ENCODE measurements at places on chromosomes 11 and 22.

GRCh38 chr11:127247261-127247851, 246.8 kb upstream of the KIRREL3 start:
- H3K4me1 ChIP-seq: no peaks in the 10 kb centered on the region
- no peak overlapping the region for H3K4me3 ChIP-seq
- no peak overlapping the region for H3K27ac ChIP-seq
- DNase-seq: no peak
- H3K27me3 ChIP-seq: peaks cover 3% of the 10 kb centered on the region
- no peaks in the 10 kb centered on the region for H3K36me3 ChIP-seq

- H3K27ac ChIP-seq: peak overlapping the region; percentile 94
- DNase-seq: no peak
- peaks cover 13% of the 10 kb centered on the region for H3K36me3 ChIP-seq
- H3K27me3 ChIP-seq: no peaks in the 10 kb centered on the region
Observed at GRCh38 chr11:126310992-126311310, 7.1 kb downstream of the DCPS start.

DNA sequence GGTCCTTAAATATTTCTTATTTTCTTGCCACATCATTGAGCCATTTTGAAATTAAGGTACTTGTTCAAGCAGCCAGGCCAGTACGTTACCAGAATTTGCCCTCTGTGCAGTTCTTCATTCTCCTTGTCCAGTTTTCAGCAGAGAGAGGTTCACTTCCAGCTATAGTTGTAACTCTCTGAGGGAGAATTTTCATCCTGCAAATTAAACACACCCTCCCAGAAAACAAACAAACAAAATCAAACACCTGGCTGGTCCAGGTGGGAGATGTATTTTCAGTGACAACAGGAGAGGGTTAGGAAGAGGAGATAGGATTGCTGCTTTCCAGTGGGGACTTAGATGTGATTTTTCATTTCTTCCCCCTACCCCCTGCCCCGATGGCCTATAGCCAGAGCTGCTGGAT, 45.0 kb downstream of the LHFPL7 start:
- no peaks in the 10 kb centered on the region for H3K27me3 ChIP-seq
- peaks cover 22% of the 10 kb centered on the region for H3K36me3 ChIP-seq
- H3K27ac ChIP-seq: no peak overlapping the region
- no peaks in the 10 kb centered on the region for H3K4me1 ChIP-seq

DNA sequence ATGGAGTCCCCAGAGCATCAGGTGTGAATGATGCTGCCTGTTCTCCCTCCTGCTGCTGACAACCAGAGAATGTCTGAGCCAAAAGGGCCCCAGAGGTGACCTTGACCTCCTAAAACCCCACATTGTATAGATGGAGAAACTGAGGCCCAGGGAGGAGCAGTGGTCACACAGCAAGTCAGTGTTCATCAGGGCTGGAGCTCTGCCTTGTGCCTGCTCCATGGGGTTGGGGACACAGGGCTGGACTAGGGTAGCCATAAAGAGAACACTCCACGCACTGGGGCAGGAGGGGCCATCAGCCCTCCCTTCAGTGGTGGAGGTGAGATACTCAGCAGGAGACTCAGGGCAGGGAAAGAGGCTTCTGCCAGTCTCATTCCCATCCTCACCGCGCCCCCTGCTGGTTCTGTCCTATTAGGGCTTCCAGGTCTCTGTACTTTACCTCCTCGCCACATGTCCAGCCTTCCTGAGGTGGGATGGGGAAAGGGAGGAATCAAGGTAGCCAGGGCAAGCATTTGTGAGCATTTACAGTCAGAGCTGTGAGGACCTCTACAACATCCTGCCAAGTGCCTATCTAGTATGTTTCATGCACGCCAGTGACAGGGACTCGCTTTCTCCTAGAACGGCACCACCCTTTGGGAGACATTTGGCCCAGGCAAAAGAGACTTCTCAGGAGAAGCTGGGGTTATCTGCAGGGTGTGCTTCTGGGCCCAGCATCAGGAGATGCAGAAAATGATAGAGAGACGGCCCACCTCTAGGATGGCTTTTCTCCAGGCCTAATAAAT, 43.2 kb downstream of the NEU3 start:
- no peaks in the 10 kb centered on the region for H3K36me3 ChIP-seq
- no peak for DNase-seq
- no peak overlapping the region for H3K4me3 ChIP-seq
- H3K27me3 ChIP-seq: peaks cover 3% of the 10 kb centered on the region
- no peaks in the 10 kb centered on the region for H3K4me1 ChIP-seq

DNA sequence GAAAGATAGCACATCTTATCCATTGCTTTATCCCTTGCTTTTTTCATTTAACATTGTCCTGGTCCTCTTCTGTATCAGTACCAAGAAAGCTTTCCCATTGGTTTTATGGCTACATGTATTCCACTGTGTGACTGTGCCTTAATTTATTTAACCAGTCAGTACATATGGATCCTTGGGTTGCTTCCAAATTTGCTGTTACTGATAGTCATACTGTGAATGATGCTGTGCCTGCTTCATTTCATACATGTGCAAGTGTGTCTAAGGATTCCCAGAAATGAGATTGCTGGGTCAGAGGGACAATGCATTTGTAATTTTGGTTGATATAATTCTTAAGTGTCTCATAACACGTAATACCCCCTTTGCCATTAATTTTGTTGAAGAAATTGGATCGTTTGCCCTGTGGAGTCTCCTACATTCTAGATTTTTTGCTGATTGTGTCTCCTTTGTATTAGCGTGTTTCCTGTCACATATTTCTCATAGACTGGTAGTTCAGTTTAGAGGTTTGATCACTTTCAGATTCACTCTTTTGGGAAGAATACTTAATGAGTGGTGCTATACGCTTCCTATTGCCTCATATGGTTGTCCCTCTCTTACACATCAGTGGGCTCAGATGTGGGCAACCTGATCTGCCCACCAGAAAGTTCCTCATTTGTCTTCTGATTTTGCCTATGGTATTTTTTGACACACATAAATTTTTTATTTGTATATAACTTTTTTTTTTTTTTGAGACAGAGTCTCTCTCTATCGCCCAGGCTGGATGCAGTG, 35.3 kb downstream of the MYBPC3 start:
- DNase-seq: no peak
- H3K4me3 ChIP-seq: peak overlapping the region; percentile 15
- peak overlapping the region; percentile 72 for H3K27ac ChIP-seq

- no peaks in the 10 kb centered on the region for H3K4me1 ChIP-seq
- DNase-seq: no peak
- no peak overlapping the region for H3K4me3 ChIP-seq
- peaks cover 2% of the 10 kb centered on the region for H3K27me3 ChIP-seq
- H3K36me3 ChIP-seq: no peaks in the 10 kb centered on the region
Observed at GRCh38 chr11:105181100-105181499, 41.5 kb upstream of the CARD18 start.

- H3K4me1 ChIP-seq: no peaks in the 10 kb centered on the region
- no peak overlapping the region for H3K27ac ChIP-seq
- no peak overlapping the region for H3K4me3 ChIP-seq
- H3K36me3 ChIP-seq: no peaks in the 10 kb centered on the region
Observed at GRCh38 chr11:58900479-58901420, 38.5 kb upstream of the GLYATL1 start.

DNA sequence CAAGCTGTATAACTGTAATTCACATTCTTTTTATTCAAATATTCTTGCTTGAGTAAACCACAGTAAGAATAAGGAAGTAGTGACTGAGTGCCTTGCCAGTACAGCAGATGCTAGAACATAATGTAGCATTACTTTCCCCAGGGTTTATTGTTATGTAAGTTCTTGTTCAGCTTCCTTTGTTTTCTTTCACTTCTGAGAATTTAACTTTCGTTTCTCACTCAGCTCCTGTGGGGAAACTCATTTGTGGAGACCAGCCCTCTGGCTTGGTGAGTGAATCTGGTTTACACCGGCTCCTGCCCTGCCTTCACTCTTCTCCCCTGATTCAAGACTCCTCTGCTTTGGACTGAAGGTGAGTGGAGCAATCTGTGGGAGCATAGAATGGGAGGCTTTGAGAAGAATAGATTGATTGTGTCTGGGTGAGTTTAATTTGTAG, at the start of gene TRIM22:
TSS of gene TRIM22 (plus strand) at position 240 of the 433 bp plus-strand sequence. CDS start 6,443 bp downstream, outside the sequence.
- H3K27ac ChIP-seq: peak within 1 kb of the TSS; percentile 91
- no peaks in the 10 kb centered on the region for H3K36me3 ChIP-seq
- peaks cover 61% of the 10 kb centered on the region for H3K4me1 ChIP-seq
- H3K4me3 ChIP-seq: peak within 1 kb of the TSS; percentile 94
- DNase-seq: peak; percentile 68

GRCh38 chr11:86214710-86215109, 29.8 kb upstream of the EED start:
- H3K4me1 ChIP-seq: peaks cover 62% of the 10 kb centered on the region
- peak; percentile 89 for DNase-seq

DNA sequence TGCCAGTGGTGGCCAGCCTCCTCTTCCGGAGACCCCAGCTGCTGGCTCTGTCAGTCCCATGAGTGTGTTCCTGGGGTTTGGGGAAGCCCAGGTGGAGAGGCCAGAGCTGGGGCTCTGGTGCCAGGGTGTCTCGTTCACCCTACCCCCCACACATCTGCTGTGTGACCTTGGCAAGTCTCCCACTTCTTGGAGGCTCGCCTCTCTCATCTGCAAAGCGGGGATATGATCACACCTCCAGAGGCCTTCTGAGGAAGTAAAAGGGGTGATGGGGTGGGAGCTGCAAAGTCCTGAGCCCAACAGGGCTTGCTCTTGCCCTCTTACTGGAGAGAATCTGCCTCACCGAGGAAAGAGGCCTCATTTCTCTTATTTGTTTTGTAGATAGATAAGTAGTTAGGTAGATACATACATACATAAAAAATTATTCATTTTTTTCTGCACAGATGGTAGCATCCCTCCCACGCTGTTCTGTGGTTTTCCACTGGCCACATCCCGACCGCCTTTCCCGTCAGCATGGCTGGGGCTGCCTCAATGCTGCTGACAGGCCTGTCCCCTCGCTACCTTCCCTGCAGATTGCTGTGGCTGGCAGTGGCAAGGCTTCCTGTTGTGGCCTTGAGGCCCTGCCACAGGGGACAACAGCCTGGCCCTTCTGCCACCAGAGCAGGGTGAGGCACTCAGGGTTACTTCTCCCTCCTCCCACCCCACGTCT, 23.9 kb downstream of the MYO7A start:
- peak overlapping the region; percentile 73 for H3K4me3 ChIP-seq
- no peaks in the 10 kb centered on the region for H3K27me3 ChIP-seq
- DNase-seq: peak; percentile 74

DNA sequence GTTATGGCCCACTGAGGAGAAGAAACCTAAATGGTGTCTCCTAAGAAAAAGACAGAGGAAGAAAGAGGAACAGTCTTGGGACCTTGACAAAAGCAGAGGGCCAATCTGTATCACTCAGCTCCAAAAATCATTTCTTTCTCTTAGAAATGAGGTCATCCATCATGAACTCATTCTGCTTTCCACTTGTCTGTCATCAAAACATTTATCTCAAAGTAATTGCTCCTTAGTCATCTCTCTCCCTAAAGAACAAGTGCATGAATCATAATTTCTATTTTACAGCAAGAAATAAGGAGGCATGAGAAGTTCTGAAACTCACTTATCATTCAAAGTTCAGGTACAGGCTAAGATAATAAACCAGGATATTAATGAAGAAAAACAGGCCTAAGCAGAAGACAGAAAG, 375.6 kb downstream of the KCNA4 start:
- H3K36me3 ChIP-seq: no peaks in the 10 kb centered on the region
- H3K4me3 ChIP-seq: no peak overlapping the region

GRCh38 chr11:43554148-43554473, 126.4 kb upstream of the HSD17B12 start:
- H3K27me3 ChIP-seq: peaks cover 71% of the 10 kb centered on the region
- H3K4me3 ChIP-seq: no peak overlapping the region
- peaks cover 10% of the 10 kb centered on the region for H3K4me1 ChIP-seq
- no peak overlapping the region for H3K27ac ChIP-seq
- DNase-seq: no peak
- H3K36me3 ChIP-seq: no peaks in the 10 kb centered on the region

DNA sequence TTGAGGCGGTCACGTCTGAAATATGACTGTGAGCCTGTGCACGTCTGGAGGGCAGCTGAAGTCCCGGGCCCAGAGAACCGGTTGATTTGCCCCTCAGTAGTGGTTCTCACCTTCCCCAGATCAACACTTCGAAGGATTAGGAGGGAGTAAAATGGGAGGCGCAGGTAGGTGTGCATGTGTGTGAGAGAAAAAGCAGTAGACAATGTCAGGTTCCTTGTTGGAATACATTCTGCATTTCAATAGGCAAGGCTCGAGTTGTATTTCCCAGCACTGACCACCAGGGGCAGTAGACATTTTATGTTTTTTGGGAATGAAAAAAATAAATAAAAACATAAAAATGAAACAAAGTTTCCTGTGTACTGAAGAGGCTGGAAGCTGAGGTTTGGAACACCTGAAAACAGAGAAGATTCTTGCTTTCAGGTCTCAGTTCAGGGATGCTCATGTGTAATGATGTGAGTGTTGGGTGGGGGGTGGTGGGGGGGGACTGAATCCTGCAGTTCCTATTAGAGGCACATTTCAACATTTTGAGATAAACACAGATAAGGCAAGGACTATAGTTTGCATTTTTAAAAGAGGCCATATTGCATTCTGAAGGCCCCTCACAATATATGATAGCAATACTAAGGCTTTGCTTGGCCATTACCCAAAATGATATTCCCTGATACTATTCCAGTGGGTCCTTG, 333.9 kb downstream of the CADM1 start:
- no peaks in the 10 kb centered on the region for H3K36me3 ChIP-seq
- H3K4me3 ChIP-seq: no peak overlapping the region
- no peaks in the 10 kb centered on the region for H3K4me1 ChIP-seq
- no peak overlapping the region for H3K27ac ChIP-seq
- H3K27me3 ChIP-seq: peaks cover 8% of the 10 kb centered on the region

DNA sequence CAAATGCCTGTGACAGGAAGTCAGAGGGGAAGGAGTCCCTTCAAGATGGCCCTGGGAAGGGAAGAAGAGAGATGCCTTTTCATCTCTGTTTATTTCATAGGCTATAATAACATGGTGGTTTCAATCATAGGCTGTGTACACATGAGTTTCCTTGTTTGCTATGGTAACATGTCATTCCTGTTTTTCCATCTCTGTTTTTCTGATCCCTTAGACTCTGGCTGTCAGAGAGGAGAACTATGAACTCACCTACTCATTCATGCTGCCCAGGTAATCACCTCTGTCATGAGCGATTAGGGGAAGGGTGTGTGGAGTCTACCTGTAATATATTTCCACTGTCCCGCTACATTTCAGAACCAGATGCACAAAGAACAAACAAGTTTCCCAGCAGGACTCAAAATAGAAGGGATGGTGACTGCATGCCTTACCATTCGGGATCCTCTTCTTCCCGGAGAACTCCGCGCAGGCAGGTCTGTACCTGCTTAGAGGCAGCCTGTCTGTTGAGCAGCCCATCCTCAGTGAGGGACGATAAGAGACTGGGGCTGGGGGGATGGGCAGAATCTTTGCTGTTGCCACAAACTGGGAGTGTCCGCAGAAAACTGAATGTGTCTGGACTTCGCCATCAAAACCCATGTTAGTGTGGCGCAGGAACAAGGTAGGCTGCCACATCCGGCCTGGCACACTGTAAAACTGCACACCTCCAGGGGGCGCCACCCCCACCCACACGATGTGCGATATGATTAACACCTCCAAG, 7.1 kb upstream of the PEX26 start:
- H3K27me3 ChIP-seq: peaks cover 25% of the 10 kb centered on the region
- no peak overlapping the region for H3K27ac ChIP-seq
- no peaks in the 10 kb centered on the region for H3K36me3 ChIP-seq
